ENCODE measurements at places on chromosomes 1 and 21. TPM values are rescaled to one million over a fixed set of nuclear protein-coding genes. Genes with fewer than 3 reads are reported as not detected.

- DNase-seq: peak; percentile 84
These were observed 68.9 kb downstream of the CDC7 start for GRCh38 chr1:91569411-91570119.

- DNase-seq: peak; percentile 61
These were observed 91.6 kb upstream of the TTC39A start for GRCh38 chr1:51421964-51422363.

GRCh38 chr1:114458237-114458777 lies 52.7 kb downstream of the TRIM33 start:
- peak; percentile 63 for DNase-seq

GRCh38 chr1:9760824-9761223 lies 62.9 kb downstream of the CLSTN1 start:
- no peak for DNase-seq

- no peak for DNase-seq
These were observed 651 bp upstream of the GABRD start for GRCh38 chr1:2018217-2019171.

DNA sequence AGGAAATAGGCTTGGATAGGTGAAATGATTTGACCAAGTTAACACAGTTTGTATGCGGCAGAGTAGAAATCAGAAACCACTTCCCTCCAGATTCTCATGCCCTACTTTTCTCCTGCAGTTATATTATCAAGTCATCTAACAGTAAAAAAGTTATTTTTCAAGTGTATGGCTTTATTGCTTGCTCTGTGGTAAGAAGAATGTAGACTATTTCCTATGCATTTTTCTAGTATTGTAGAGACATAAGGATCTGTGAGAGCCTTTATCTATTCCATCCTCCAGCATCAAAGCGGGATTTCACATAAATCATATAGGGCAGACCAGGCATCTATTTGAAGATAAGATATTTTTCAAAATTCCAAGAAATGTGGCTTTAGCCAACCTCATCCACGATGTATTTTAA lies 208.5 kb downstream of the TTLL7 start:
- no peak for DNase-seq

DNA sequence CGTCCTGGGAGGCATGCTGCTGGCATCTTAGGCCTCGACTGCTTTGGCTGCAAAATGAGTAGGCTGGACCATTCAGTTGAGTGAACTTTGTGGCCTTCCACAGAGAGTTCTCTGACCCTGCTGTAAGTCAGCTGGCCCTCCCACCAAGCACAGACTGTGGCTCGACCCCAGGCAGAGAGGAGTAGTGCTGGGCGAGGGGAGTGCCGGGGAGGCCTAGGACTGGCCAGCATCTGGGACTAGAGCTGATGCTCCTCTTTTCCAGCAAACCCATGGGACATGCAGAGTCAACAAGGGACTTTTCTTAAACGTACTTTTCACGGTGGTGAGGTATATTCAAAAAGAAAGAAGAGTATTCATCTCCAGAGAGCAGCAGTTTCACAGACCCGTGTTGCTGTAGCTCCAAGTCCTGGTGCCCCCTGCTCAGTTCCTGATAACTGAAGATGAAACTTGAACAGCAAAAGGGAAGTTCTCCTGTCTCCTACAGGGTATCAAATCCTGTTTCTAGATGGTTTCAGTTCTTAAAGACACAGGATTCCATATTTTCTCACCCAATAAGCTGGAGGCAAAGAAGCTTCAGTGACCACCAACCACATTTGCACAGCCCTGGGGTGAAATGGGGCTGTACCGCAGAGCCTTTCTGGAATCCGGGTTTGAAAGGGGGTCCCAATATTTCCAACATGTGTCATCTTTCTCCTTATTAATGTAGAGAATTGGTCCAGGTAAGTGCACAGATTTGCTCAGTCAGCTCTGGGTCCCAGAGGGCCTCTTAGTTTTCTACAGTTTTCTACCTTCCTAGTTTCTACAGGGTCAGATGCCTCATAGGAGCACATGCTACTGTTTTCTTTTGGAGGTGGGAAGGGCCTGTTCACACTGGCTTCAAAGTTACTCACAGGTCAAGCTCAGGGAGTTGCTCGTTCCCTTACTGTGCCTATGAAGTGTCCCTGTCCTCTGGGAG lies 20.9 kb downstream of the BATF3 start:
- DNase-seq: no peak

DNA sequence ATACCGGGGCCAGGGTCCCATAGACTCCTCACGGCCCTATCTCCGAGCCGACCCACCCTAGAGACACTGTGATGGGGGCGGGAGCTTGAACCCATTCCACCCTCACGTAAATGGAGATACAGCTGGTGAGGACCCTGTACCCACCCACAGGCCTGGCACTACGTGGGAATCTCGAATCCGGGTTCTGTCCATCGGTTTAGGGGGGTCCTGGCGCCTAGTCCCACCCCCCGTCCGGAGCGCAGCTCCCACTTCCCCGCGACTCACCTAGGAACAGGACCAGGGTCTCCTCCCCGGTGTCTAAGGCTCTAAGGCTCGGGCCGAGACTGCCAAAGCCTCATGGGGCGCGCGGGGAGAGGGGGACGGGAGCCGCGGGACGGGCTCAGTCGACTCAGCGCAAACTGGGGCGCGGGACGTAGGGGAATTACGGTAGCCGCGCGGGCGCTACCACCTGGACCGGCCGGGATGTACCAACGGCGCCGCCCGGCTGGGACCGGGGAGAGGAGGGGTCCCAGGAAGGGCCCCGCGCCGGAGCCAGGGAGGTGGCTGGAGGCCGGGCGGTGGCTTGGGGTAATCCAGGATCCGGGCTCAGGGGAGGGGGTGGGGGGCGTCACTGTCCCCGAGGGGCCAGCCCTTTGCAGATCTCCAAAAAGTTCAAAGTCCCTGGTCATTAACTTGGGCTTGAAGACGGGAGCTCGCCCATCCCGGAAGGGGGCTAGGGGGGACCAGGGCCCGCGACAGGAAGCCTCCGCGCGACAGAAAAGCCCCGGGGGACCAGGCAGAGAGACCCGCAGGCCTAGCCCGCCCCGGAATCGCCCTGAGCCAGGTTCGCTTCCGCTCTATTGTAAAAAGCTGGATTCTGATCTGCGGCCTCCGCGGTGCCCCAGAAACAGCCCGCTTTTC lies 1.0 kb downstream of the PLEKHG5 start:
- peak; percentile 78 for DNase-seq

DNA sequence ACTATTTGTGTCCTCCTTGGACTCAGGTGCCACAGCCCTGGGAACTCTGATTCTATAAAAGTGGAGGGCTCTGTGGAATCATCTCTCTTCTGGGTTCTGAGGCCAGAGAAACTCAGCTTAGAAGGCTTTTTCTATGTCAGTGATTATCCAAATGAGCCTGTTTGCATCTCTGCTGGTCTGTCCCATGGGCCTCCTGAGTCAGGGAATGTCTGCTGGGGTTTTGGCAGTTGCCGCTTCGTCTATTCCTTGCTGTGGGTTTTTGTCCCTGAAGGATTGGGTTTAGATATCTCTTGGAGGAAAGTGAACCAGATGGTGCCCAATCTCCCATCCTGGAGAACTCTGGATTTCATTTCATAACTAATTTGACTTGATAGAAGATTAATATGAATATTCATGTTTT lies 297.6 kb downstream of the HHAT start:
- no peak for DNase-seq

DNA sequence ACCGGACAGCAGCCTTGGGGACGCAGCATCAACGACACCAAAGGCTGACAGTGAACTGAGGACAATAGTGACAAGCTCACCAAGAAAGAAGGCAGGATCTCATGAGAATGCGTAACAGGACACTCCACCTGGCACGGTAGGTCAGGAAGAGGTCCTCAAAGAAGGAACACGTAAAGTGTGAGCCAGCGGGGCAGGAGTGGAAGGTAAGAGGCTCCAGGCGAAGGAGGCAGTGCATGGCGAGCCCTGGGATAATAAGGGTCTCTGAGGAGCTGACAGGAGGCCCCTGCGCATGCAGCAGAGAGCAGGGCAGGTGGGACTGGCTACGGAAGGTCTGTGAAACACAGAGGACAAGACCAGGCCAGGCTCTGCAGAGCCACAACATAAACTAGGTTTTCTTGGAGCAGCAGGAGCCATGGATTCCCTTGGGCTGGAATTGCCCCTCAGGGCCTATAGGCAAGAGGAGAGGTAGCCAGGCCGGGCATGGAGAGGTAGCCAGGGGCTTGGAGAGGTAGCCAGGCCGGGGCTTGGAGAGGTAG lies 8.2 kb downstream of the LSS start:
- no peak for DNase-seq

- DNase-seq: no peak
These were observed 248.8 kb upstream of the PBX1 start for GRCh38 chr1:164310166-164310565.

- no peak for DNase-seq
These were observed 310.6 kb downstream of the SEC16B start for GRCh38 chr1:177659281-177659680.

DNA sequence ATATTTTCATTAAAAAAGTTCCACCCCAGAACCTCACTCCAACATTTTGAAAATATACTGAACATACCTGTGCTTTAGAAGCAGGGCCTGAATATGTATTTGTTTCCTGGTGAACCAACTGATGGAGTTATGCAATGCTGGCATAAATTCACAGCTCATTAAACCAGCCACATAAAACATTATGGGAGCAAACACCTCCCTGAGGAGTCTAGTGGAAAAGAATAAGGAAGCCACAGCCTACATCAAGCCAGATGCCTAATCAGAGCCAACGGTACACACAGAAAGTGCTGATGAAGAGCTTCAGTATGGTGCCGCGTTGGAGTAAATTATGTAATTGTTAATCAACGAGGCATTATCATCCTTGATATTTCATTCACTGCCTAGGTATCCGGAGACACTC lies 199.5 kb downstream of the AJAP1 start:
- no peak for DNase-seq

DNA sequence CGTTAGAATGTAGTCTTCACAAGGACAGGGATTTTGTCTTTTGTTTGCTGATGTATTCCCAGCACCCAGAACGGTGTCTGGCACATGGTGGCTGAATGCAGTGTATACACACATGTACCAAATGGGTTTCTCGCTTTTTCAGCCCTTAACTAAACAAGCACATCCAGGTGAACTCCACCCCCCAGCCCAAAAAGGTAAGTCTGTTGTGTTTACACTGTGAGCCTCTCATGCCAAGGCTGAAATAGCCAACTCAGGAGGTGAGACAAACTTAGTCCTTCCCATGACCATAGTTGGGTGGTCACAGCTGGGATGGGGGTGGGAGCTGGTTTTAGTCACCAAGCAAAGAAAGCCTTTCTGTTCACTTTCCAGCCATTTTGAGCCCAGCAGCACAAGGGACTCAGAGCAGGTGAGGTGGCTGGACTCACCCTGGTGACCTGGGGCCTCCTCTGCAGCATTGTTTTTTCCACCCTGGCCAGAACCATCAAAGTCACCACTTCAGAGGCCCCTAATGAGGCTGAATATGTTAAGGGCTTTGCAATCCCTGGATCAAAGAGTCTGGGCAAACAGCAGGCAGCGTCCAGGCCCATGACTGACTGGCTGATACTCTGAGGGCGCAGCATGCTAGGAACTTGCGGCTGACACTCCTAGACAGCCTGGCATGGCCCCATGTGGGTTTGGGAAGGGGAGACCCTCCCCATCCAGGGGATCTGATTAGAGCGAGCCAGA lies 8.7 kb downstream of the TENT5B start:
- no peak for DNase-seq

DNA sequence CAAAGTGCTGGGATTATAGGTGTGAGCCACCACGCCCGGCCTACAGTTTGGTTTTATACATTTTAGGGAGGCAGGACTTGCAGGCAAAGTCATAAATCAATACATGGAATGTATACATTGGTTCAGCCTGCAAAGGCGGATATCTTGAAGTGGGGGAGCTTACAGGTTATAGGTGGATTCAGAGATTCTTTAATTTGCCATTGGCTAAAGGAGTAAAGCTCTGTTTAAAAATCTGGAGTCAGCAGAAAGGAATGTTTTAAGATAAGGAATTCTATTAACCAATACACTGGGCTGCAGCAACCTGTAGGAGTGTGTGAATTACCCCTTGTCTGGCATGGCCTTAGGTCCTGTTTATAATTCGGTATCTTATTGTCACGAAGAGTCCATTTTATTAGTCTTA lies 57.6 kb downstream of the OPTC start:
- DNase-seq: no peak

- no peak for DNase-seq
These were observed 277.1 kb downstream of the AKT3 start for GRCh38 chr1:243572940-243573339.

GRCh38 chr1:167233373-167233772 lies 12.7 kb downstream of the POU2F1 start:
- DNase-seq: no peak

DNA sequence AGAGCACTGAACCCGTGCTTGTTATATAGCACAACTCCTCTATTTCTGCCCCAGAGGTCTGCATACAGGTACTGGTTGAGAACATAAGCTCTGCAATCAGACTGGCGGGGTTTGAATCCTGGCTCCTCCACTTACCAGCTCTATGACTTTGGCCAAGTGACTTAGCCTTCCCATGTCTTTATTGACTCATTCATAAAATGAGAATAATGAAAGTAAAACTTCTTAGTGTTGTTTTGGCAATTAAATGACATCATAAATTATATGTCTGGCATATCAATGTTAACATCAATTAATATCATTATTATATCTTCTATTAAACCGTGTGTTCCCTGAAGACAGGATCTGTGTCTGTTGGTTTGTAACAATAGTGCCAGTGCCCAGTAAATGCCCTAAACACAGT lies 4.3 kb downstream of the INKA2 start:
- DNase-seq: no peak

DNA sequence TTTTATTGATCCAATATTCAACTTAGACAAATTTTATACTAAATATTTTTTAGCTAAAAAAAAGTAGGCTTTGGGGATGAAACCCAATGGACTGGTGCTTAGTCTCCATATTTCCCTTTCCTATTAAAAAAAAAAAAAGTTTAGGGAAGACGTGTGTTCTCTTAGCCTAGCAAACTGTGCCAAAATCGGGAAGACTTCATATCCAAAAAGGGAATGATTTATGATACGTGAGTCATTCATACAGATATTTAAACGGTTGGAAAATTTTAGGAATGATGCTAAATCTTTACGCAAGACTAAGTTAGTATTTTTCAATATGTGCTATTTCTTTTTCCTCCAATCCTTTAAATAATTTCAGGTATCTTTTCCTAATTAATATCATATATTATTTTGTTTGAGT lies 50.7 kb downstream of the SPATA17 start:
- DNase-seq: no peak

The KRTAP20-2 gene
- total RNA-seq: not detected

The SLC2A5 gene
- 6.9 TPM for total RNA-seq

The GPATCH4 gene
- total RNA-seq: 23.8 TPM

The RUNX3 gene
- 9.5 TPM for total RNA-seq

The VWA5B1 gene
- not detected for total RNA-seq

The LCE1D gene
- not detected for total RNA-seq

The CELSR2 gene
- 1.2 TPM for total RNA-seq

The LRRC53 gene
- not detected for total RNA-seq

The PIK3R3 gene
- 10.5 TPM for total RNA-seq

The EEIG2 gene
- total RNA-seq: 47.8 TPM

The TEKT2 gene
- 0.20 TPM for total RNA-seq

The SLAMF6 gene
- total RNA-seq: not detected

The TRAF3IP3 gene
- total RNA-seq: not detected

The PDZK1IP1 gene
- not detected for total RNA-seq
